ENCODE measurements at places on chromosomes 16 and 17. TPM values are rescaled to one million over a fixed set of nuclear protein-coding genes. Genes with fewer than 3 reads are reported as not detected.

The FBXL16 gene
- 1.4 TPM for total RNA-seq

The AATK gene
- total RNA-seq, result not detected

The FAM20A gene
- total RNA-seq, result not detected

The MEIOB gene
- total RNA-seq, result 0.13 TPM

The CDRT4 gene
- 0.40 TPM for total RNA-seq

The AOC2 gene
- total RNA-seq, result 1.9 TPM

The BEAN1 gene
- not detected for total RNA-seq

The NSF gene
- total RNA-seq, result 16.0 TPM

The STAT5A gene
- total RNA-seq, result 86.4 TPM

The SLC5A10 gene
- total RNA-seq, result not detected

The C17orf113 gene
- total RNA-seq, result 0.11 TPM

The CDH16 gene
- total RNA-seq, result not detected
